ENCODE measurements at places on chromosomes 16 and 17. TPM values are rescaled to one million over a fixed set of nuclear protein-coding genes. Genes with fewer than 3 reads are reported as not detected.

DNA sequence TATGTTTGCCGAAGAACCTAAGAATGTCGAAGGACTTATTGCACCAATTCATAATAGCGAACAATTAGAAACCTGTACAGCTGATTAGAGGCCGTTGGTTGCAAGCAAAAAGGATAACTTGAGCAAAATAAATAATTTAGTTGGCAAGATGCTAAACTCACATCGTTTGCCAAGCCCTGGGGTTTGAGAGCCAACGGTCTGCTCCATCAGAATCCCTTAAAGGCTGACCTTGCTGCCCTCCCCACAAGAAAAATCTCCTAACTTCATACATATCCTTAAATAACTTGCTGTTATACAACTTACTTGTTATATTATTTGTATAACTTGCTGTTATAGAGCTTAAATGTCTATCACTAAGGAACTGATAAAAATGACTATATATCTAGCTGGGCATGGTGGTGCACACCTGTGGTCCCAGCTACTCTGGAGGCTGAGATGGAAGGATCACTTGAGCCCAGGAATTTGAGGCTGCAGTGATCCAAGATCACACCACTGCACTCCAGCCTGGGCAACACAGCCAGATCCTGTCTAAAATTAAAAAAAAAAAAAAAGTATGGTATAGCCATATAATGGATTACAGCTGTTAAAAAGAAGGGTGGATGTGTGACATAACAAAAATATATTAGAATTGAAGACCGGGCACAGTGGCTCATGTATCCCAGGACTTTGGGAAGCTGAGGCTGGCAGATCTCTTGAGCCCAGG, 1.9 kb upstream of the TRIM37 start:
- no peak for DNase-seq

FAM171A2 gene
- 4.0 TPM for total RNA-seq

GRCh38 chr17:77542551-77543490, 402.1 kb downstream of the SEC14L1 start:
- DNase-seq, result peak; percentile 80

PIK3R5 gene
- 17.1 TPM for total RNA-seq

DNA sequence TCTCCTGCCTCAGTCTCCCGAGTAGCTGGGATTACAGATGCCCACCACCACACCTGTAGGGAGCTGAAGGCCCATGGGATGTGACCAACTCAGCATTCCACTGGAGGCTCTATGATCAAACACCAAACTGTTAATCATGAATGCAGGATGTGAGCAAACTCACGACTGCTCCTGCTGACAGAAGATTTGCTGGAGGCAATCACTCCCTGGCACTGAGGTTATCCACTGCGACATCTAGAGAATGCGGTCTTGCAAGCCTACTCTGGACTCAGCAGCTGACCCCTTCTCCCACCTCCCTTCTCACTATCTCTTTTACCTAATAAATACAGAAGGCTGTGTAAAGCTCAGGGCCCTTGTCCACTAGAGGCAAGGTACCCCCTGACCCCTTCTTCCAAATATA, 4.9 kb downstream of the TEX14 start:
- DNase-seq, result no peak

KRTAP3-2 gene
- total RNA-seq, result not detected

CETP gene
- 0.26 TPM for total RNA-seq

MYOCD gene
- total RNA-seq, result 37.3 TPM

SLFN12L gene
- total RNA-seq, result 3.3 TPM

MRPS7 gene
- total RNA-seq, result 55.1 TPM

GRCh38 chr17:60391471-60392041, 377 bp downstream of the USP32 start:
- DNase-seq, result peak; percentile 11

- DNase-seq, result no peak
These were observed 83.2 kb downstream of the ARHGAP23 start for GRCh38 chr17:38511150-38512108.

IL17C gene
- total RNA-seq, result not detected

GRCh38 chr17:4204710-4205173, 59.0 kb downstream of the ANKFY1 start:
- peak; percentile 44 for DNase-seq

SLC2A4 gene
- 7.6 TPM for total RNA-seq

KRT28 gene
- not detected for total RNA-seq

ARL5C gene
- not detected for total RNA-seq

- DNase-seq, result no peak
These were observed 71.2 kb downstream of the OMG start for GRCh38 chr17:31225831-31226230.

HCRT gene
- not detected for total RNA-seq

DNA sequence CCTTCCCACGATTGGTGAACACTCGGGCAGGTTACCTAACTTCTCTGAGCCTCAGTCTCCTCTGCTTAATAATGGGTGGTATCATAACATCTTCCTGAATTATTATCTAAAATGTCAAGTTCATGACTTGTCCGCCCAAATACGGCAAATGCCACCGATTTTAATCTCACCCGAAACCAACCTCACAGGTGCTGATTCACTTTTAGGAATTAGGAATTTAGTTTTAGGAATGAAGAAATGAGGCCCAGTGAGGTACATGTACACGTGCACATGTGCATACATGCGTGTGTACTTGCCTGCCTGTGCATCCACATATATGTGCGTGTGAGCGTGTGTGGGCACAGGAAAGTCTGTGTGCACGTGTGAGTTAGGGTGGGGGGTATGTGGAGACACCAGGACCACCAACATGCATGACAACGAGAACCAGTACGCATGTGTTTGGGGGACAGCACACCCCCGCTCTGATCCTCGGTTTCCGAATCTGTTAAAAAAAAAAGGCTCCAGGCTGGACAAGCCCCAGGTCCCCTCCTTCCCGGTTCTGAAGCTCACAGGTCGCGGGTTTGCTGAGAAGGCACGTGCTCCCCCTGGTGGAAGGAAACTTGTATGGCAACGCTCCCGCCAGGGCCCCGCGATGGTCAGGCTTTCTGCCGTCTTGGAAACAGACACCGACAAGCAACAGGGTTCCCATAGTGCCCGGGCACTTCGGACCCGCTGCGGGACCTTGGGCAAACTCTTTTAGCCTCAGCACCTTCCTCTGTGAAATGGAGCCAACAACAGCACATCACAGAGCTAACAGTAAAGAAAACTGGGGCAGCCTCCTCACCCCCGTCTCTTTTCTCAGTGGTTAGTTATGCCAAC, 219.2 kb downstream of the RBFOX3 start:
- peak; percentile 69 for DNase-seq

GRCh38 chr17:10112962-10113361, 85.4 kb downstream of the GAS7 start:
- no peak for DNase-seq

GRCh38 chr17:71447644-71448043, 673.2 kb upstream of the SOX9 start:
- DNase-seq, result no peak

DNA sequence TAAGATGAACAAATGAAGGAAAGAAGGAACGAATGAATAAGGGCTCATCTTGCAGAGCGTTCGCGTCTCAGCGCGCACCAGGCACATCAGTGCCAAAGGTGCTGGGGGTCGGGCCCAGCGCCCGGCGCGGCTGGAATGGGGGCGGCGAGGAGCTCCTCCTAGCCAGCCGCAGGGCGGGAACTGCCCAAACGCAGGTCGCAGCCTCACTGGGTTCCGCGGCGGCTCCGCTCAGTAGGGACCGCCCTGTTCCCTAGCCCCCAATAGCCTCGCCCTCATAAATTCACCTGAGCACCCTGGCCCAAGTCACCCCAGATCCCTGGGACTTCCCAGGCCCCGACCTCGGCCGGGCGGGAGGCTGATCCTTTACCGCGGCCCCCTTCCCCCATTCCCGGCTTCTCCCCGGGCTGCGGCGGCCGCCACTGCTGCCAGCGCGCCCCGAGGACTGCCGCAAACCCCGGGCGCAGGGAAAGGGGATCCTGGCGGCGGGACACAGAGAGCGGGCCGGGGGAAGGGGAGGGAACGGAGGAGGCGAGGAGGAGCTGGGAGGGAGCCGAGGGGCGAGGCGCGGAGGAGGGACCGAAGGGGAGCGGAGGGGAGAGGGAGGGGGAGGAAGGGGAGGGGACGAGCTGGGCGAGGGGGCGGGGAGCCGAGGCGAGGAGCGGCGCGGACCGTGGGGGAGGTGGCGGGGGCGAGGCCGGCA, 377 bp upstream of the CRHR1 start:
- DNase-seq, result no peak

TMEM98 gene
- 153 TPM for total RNA-seq

GRCh38 chr17:47844814-47845715, 4.0 kb upstream of the SCRN2 start:
- DNase-seq, result no peak

DNA sequence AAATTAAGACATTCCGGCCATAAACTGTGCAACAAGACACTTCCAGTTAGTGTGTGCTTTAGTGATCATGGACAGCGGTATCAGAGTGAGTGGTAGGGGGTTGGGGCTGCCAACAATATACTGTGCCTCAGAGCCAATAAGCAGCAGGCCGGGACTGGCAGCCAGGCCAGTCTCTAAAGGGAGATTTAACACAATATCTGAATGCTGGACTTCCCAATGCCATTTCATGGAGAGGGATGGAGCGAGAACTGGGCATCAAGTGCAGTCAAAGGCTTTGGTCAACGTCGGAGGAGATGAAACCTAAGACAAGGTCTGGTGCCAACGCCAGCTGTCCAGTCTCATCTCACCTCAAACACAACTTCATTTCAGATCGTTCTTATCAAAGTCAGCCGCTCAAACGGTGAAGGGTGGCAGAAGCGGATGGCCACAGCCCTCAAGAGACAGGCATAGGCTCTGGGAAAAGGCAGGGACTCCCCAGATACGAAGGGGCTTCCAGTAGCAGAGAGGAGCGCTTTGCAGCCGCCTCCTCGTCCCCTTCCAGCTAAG, 935 bp downstream of the USP32 start:
- no peak for DNase-seq

- no peak for DNase-seq
These were observed 1.6 kb downstream of the CA7 start for GRCh38 chr16:66845791-66846221.

- no peak for DNase-seq
These were observed 74.6 kb downstream of the N4BP1 start for GRCh38 chr16:48535369-48535787.

GRCh38 chr16:27640277-27640600, 90.3 kb downstream of the KATNIP start:
- DNase-seq, result no peak

PPP4C gene
- total RNA-seq, result 95.3 TPM

GRCh38 chr16:19344224-19344801, 58.8 kb downstream of the CLEC19A start:
- DNase-seq, result no peak

- no peak for DNase-seq
These were observed 54.3 kb upstream of the MED13 start for GRCh38 chr17:62119373-62119772.

DNA sequence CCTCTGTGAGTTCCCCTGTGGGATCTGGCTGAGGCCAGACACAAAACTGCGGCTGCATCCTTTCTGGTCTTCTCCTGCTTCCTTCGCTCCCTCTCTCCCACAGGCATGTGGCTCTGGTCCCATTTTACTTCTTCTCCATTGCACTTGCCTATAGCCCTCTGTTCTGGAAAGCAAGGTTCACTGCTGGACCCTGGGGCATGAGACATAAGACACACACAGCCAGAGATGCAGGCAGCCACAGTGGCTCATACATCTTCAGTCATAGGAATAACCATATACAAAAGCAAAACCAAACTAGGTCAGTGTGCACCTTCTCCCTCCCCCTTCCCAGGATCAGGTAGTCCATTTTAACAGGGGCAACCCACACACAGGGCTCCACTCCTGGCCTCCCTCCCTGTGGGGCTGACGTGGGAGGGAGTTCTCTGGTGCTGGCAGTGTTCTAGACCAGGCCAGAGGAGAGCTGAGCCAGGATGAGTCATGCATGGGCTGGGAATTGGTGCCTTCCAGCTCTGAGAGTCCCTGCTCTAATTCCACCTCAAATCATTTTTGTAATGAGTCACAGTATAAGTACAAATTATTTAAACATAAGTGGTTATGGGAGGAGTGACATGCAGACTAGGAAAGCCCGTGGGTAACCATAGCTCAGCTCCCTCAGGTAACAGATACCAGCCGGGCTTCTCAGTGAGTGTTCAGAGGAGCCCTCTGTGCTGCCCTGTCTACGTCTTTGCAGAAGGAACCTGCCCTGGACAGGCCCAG, 58.0 kb downstream of the ASIC2 start:
- peak; percentile 65 for DNase-seq

CDK5R1 gene
- total RNA-seq, result 2.0 TPM

GRCh38 chr17:83002118-83002805, 77.1 kb upstream of the METRNL start:
- DNase-seq, result no peak

ROGDI gene
- 71.0 TPM for total RNA-seq

DNA sequence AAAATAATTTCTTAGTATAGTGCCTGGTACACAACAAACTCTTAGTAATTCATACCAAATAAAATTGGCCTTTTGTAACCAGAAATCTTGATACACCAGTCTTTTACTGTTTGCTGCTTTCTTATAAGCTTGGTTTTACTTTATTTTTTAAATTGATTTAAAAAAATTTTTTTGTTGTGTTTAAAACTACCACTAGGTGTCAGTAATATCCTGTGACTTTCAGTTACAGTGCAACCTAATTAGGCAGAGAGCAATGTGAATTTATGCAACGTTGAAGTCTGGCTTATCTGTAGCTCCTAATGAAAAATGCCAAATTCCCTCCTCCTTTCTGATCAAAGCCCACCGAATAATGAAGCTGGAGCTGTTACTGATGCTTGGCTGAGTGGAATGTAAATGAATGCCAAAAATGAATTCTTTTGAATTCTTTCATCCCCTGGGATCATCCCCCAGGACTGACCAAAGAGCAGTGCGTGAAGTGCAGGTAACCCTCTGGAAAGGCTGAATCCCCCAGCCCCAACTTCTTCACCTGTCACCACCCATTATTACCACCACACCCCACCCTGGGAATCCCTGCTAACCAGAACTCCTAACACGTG, 3.8 kb downstream of the ERCC4 start:
- DNase-seq, result no peak

GRCh38 chr17:9247401-9247938, 226.2 kb downstream of the NTN1 start:
- no peak for DNase-seq

RAC3 gene
- total RNA-seq, result 8.9 TPM

NTN1 gene
- total RNA-seq, result 33.1 TPM

GRCh38 chr16:4976079-4976478, 17.9 kb downstream of the SEC14L5 start:
- DNase-seq, result no peak

GRCh38 chr17:48392857-48393256, 37.2 kb downstream of the SKAP1 start:
- DNase-seq, result no peak

SLC16A6 gene
- total RNA-seq, result 0.49 TPM

GRCh38 chr16:27237219-27238015, 31.2 kb downstream of the NSMCE1 start:
- DNase-seq, result peak; percentile 41

Data from mucosa of gallbladder (tissue), 1 donor.